Frontal cortex (tissue), 4 donors: ENCODE measurements at places on chromosomes 16 and 17. TPM values are rescaled to one million over a fixed set of nuclear protein-coding genes. Genes with fewer than 3 reads are reported as not detected.

The JUP gene
- total RNA-seq: 33.8 TPM

The SPATA20 gene
- total RNA-seq: 26.9 TPM

The TPSD1 gene
- total RNA-seq: not detected

The CLEC19A gene
- total RNA-seq: under 0.01 TPM

The TCAP gene
- 0.82 TPM for total RNA-seq

The FAM20A gene
- 2.4 TPM for total RNA-seq

- no peak for DNase-seq
Measured at GRCh38 chr17:50149417-50150353, 792 bp downstream of the PPP1R9B start.

DNA sequence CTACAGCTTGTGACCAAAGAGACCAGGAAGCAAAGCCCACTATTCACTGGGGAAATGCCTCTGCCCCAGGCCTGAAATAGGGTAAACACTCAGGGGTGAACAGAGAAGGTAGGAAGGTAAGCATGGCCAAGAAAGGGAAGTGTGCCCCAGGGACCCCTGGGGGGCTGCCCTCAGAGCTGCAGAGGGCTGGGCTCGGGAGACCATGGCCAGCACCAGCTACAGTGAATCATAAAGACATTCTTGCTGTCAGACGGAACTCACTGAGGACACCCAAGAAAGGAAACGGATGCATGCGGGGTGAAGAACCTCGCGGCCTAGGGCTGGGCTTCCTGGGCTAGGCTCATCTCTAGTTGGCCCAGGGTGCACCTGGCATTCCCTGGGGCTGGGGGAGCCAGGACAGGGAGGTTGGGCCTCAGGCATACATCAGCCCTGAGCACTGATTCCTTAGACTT lies 9.6 kb downstream of the HIC1 start:
- DNase-seq: no peak

DNA sequence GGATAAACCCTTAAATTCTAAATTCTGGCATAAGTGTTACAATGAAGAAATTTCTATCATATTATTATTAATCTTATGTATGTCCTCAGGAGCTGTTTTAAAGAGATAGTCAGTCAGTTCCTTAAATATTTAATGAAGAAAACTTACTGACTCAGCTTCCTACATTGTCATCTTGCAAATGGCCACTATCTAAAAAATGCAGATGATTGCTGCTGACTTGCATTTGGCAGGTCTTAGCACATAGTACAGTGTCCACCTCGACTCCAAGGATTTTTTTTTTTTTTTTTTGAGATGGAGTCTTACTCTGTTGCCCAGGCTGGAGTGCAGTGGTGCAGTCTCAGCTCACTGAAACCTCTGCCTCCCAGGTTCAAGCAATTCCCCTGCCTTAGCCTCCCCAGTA lies 55.1 kb upstream of the CORO6 start:
- DNase-seq: no peak

DNA sequence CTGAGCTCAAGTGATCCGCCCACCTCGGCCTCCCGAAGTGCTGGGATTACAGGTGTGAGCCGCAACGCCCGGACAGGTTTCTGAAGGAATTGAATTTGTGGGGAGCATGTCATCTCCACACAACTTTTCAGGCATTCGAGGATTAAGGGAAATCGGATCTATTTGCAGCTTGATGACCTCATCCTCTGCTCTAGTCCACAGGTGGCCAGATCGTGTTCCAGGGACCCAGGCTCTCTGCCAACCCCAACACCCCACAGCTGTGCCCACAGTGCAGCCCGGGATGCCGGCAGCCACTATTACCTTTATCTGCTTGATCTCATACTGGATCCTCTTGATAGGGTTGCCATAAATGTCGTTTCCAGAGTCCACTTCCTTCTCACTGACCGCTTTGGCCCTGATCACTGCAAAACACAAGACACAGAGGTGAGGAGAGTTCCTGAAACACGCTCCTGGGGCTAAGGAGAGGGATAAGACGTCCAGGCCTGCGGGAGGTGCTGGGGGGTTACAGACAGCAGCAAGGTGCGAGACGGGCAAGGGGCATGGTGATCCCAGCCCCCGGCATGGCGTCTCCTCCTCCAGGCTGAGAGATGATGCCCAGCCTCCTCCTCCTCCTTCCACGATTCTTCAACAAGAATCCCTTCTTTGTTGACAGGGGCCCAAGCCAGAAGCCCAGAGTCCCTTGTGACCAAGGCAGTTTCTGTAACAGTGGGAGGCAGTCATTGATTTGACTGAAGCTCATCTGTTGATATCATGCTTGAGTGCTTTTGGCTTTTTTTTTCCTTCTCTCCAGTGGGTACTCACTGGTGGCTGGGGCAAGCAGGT lies 29.3 kb downstream of the CEP295NL start:
- no peak for DNase-seq

GRCh38 chr16:22278441-22279230 lies 18.6 kb upstream of the POLR3E start:
- DNase-seq: no peak

DNA sequence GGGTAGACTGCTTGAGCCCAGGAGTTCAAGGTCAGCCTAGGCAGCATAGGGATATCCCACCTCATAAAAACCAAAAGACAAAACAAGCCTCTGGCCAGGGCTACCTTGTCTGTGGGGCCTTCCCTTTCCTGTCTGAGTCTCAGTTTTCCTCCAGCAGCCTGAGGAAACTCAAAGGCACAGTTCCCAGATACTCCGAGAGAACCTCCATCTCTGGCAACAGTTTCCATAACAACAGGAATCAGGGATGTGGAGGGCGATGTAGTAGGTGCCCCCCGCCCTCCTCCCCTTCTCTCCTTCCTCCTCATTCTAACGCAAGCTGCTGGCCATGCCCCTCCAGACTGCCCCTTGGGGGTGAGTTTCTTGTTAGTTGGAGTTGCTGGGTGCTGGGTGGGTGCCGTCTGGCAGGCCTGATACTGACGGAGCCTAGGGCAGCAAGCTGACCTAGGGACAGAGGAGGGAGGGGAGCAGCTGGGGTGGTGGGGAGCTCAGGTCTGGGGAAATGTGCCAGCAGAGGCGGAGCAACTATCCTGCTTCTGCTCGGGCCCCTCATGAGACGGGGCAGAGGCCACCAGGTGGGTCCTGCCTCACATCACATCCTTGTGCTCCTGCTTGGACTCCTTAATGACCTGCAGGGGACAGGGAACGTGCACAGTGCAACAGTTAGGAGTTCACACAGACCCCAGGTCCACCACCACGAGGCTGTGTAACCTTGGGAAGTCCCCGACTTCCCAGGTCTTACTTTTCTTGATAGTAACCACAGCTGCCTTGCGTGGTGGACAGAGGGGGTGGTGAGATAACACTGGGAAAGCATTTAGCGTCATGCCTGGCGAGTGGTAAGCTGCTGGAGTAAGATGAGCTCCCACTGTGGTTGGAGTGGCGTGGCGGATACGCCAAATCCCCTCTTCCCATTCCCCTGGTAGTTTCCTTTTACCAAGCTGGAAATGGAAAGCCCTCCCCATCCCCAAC lies 7.8 kb upstream of the EFTUD2 start:
- DNase-seq: no peak

DNA sequence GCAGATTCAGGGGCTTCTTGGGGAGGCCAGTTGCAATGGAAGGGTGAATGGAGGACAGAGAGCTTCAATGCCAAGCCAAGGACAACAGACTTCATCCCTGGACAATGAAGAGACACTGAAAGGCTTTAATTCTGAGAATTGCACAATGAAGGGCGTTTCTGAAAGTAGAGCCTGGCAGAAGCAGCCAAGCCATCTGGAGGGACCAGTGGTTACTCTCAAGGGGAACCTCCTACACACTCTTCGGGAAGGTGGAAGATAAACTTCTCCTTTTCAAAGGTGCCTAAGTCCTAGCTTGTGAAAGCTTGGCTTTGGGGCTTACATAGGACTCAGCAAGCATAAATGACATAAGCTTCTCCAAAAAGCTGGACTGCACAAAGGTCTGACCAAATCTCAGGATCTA lies 6.2 kb upstream of the CES1 start:
- no peak for DNase-seq

- DNase-seq: no peak
Measured at GRCh38 chr17:38584350-38584925, 21.3 kb downstream of the SRCIN1 start.

- DNase-seq: no peak
Measured at GRCh38 chr16:85008271-85008670, 3.1 kb downstream of the ZDHHC7 start.

- no peak for DNase-seq
Measured at GRCh38 chr16:79331066-79331465, 269.5 kb downstream of the MAF start.

- DNase-seq: no peak
Measured at GRCh38 chr17:50028736-50029120, 27.2 kb upstream of the ITGA3 start.

DNA sequence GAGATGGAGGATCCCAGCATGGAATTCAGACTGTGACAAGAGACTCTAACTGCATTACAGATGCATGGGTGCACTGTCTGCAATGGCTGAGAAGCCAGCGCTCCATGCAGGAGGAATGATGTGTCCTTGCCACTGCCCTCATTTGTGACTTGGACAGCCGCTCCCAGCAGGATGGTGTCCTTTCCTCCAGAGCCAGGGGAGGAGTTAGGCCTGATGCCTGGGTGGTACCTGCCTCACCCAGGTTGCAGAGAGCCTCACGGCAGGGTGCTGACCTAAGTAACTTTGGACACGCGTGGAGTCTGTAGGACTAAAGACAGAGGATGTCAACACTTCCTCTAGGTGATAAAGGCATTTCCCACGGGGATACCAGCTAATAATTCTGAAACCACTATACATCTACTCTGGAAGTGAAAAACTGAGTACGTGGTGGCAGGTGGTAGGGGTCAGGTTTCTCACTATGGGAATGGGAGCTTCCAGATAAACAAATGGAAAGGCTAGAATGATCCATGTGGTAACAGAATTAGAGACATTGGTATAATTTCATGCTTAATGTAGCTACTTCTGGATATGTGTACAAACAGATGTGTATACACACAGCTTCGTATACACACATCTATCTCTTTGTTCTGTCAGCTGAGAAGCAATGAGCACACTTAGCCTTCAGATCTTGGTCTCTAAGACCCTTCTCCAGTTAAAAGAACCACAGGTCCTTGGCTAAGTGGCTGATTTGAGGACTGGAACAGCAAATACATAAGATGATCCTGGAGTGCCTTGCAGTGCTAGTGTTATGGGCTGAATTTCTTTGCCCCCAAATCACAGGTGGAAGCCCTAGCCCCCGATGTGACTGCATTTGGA lies 13.7 kb upstream of the CSNK1D start:
- DNase-seq: no peak

- no peak for DNase-seq
Measured at GRCh38 chr16:53999841-54000240, 286.7 kb downstream of the IRX3 start.

DNA sequence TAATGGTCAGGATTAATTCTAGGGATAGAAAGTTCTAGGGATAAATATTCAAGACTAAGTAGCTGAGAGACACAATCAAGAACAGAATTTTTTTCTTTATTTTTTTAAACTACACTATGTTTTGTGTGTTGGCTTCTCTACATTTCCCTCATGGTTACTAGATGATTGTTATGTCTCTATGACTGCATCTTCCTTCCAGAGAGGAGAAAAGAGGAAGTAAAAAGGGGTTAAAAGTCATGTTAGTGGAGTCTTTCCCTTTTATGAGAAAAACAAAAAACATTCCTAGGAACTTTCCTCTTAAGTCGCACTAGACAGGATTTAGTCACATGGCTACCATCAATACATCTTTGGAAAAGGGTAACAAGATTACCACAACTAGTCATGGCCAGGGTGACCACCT lies 375.0 kb downstream of the KCNJ2 start:
- no peak for DNase-seq

- DNase-seq: no peak
Measured at GRCh38 chr17:4516735-4517134, 18.1 kb downstream of the SPNS2 start.

DNA sequence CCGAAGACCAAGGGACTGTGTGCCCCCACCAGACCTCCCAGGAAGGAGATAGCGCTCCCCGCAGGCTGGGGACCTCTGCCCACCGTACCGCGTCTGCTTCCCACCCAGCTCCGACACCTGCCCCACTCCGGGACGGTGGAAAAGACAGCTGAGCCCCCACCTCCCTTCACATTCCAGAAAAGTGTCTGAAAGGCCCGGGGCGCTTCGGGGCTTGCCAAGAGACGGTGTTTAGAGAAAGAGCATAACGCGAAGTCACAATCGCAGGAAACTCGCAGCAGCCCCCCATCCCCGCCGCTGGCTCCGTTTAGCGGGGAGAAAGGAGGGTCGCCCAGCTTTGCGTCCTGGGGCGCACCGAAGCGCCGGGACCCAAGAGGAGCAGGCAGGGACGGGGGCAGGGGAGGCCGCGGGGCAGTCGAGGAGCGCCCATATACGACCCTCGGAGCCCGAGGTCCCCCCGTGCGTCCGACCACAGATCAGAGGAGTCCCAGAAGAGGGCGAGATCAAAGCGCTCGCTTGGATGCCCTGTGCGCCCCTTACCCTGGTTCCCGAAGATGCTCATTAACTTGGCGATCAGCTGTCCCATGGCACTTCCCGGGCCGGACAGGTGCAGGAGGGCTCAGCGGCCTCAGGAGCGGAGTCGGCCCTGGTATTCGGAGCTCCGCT lies 652 bp downstream of the ARL5C start:
- DNase-seq: no peak

DNA sequence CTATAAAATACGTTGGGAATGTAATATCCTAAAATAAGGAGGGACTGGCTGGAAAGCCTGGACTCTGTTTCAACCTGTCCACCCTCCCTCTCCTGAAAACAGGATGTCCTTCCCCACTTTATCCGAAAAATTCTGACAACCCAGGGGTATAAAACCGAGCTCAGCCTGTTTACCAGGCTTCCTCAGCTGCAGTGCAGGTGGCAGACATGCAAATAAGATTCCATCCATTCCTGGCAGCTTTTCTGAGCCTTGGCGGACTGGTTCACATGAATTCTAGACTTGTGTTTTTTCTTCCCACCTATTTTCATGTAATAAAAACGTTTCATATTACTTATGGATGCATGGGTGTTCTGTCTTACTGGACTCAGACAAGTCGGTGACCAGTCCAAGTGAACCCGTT lies 479.3 kb downstream of the KCNJ18 start:
- no peak for DNase-seq

DNA sequence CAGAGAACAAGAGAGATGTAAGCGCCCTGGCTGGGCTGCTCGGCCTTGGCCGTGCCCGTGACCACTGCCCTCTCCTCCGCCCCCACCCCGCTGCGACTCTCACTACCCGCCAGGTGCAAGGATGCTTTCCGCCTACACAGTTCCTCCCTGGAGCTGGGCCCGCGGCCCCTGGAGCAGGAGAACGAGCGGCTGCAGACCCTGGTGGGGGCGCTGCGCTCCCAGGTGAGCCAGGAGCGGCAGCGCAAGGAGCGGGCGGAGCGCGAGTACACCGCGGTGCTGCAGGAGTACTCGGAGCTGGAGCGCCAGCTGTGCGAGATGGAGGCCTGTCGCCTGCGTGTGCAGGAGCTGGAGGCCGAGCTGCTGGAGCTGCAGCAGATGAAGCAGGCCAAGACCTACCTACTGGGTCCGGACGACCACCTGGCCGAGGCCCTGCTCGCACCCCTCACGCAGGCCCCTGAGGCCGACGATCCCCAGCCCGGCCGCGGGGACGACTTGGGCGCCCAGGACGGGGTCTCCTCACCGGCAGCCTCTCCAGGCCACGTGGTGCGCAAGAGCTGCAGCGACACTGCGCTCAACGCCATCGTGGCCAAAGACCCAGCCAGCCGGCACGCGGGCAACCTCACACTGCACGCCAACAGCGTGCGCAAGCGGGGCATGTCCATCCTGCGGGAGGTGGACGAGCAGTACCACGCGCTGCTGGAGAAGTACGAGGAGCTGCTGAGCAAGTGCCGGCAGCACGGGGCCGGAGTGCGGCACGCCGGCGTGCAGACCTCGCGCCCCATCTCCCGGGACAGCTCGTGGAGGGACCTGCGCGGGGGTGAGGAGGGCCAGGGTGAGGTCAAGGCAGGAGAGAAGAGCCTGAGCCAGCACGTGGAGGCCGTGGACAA lies 9.2 kb upstream of the MRPL58 start:
- no peak for DNase-seq

- DNase-seq: no peak
Measured at GRCh38 chr17:60173304-60173819, 23.6 kb downstream of the CA4 start.
